Nucleus accumbens (tissue), 56 donors: ENCODE measurements at places on chromosomes 6 and 20.

- DNase-seq: no peak
These were observed 197.8 kb downstream of the HAO1 start for GRCh38 chr20:7742479-7742878.

- no peak for DNase-seq
These were observed 222.0 kb downstream of the MAFB start for GRCh38 chr20:40467067-40467466.

DNA sequence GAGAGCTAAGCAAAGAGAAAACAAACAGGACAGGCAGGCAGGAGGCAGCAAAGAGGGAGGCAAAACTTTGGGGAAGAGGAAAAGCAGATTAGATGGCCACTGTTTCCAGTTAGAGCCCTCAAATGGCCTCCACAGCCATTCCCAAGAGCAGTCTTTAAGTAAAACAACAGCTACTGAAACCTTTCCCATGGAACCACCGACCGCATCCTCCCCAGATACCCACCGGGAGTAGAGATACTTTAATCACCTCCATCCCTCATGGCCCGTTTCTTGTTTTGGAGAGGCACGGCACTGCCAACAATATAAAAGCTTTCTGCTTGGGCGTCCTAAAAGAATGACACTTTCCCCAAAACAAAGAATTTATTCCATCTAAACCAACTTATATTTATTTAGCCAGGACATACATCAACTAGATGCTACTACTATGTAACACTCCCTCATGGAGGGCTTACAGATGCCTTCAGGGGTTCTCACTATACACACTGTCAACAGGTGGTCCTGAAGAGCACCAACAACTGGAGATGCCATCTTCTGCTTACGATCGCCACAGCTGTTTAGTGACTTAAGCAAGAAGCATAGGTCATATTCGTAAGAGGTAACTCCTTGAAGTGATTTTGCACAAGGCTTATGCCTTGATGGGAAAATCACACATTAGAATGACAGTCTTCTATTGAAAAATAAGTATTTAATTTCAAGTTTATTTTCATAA lies 43.4 kb downstream of the CNKSR3 start:
- DNase-seq: no peak

DNA sequence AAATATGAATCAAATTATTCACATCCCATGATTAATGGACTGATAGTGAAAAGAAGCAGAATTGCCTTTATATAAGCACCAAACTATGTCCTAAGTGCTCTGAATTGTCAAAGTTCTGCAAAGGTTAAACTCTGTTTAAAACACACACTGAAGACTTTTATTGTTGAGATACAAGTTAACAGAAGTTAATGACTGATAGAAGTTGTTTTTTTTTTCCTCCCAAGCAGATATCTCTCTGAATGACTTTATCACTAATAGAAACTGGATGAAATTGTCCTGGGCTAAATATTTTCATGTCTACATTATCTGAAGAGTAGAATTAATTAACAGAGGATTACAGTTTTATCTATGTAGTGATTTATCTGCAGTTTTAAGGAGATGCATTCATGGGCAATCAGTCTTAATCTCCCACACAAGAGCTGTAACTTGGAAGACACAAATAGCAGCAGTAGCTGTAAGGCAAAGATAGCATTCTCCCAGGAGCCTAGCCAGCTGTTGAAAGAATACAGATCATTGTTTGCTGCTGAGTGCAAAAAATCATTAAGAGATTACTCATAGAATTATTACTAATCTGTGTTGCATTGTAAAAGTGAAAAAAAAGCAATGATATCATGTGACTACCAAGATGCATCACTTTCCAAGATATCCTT lies 49.9 kb downstream of the BMP5 start:
- DNase-seq: no peak

DNA sequence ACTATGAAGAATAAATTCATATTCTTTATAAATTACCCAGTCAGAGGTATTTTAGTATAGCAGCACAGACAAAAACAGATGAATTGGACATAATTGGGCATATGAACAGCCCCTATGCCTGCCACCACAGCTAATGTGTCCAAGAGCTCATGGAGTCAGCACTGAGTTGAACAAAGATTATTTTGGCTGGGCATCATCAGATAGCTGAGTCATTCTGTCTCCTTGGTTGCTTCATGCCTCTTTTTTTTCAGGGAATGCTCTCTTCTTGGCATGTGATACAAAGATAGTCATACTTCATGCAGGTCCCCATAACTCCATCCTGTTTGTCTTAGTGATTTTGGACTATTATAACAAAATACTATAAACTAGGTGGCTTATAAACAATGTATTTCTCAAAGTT lies 275.6 kb downstream of the TENT5A start:
- no peak for DNase-seq

GRCh38 chr6:148990403-148990802 lies 243.6 kb downstream of the UST start:
- no peak for DNase-seq

DNA sequence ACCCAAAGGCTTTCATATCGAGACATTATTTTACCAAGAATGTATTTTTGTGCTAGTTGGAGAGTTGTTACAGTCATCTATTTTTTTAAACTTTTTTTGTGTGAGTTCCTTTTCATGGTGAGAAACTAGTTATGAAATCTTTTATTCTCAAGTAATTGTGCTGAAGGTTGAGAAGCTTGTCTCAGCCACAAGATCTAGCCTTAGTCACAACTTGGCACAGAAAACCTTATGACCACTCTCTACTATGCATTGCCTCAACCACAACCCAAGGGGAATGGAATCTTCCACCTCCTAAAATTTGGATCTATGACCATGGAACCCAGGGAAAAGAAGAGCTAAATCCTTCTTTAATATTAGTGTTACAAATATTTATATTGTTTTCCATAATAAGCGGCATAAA lies 58.5 kb downstream of the HS3ST5 start:
- no peak for DNase-seq

GRCh38 chr6:129105793-129106192 lies 222.9 kb downstream of the LAMA2 start:
- no peak for DNase-seq

GRCh38 chr6:104449918-104450317 lies 409.8 kb downstream of the HACE1 start:
- DNase-seq: no peak

DNA sequence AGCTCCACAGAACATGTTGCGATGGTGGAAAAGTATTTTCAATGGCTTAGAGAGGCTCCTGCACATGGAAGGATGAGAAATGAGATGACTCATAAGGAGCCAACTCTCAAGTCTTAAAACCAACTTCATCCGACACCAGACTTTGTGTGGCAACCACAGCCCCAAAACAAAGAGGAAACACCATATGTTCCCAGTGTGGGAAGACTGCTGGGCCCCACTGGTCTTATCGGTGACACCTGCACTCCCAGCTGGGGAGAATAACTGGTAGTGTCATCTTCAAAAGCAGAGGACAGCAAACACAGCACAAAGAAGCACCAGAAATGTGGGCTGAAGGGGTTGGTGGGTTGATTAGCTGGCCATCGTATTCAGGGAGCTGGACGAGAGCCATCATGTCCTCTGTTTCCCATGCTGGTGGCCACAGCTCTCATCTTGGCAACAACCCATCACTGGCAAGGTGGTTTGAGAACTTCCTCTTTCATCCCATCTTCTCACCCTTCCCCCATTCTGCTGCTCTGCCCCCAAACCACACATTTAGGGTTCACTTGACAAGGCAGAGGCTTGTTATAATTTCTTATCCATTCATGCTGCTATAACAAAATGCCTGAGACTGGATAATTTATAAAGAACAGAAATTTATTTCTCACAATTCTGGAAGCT lies 46.0 kb upstream of the TASP1 start:
- no peak for DNase-seq

- DNase-seq: no peak
These were observed 5.0 kb downstream of the JAG1 start for GRCh38 chr20:10668677-10669368.

DNA sequence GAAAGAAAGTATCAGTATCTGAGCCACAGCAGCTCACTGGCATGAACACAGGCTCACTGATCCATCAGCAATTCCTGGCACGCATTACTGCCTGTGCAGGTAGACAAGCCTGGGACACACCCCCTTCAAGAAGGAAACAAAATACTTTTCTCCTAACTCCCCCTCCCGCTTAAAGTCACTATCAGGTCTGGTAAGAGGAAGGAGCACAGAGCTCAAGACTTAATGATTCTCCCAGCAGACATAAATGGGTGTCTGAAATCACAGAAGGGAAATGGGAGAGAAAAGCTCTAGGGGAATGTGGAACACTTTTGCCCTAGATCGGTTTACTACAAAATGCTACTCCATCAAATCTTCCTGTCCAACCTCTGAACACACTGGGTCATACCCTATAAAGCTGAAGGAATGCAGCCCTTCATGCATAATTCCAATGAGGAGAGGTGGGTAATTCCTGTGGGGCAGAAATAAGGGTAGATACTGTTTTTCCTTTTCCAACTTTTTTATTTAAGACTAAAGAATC lies at the start of gene ADGRF1:
Gene ADGRF1, minus strand, starts transcription at position 58 of the 517 bp plus-strand sequence. CDS start 13,271 bp downstream, outside the sequence.
- no peak for DNase-seq

DNA sequence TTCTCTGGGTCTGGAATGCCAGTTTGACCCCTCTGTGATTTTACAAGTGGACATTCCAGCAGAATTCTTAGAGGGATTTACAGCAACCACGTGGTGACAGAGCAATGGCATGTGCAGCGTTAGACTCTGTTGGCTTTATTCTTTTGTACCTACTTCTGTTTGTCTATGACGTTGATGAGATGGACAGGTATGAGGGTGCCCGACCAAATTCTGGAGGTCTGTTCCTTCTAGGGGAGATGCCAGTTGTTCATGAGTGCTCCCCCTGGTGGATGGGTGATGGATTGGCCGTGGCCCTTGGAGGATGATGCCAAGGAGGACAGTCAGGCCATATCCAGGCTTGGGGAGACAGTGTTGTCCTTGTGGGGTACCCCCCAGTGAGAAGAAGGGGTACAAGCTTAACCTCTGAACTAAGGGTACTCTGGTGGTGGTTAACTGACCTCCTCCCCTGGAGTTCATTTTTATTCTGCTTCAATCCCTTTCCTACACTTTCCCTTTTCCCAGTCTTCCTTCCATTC lies 198.6 kb downstream of the DTNBP1 start:
- no peak for DNase-seq

GRCh38 chr6:50655848-50656453 lies 57.4 kb upstream of the TFAP2D start:
- DNase-seq: no peak

DNA sequence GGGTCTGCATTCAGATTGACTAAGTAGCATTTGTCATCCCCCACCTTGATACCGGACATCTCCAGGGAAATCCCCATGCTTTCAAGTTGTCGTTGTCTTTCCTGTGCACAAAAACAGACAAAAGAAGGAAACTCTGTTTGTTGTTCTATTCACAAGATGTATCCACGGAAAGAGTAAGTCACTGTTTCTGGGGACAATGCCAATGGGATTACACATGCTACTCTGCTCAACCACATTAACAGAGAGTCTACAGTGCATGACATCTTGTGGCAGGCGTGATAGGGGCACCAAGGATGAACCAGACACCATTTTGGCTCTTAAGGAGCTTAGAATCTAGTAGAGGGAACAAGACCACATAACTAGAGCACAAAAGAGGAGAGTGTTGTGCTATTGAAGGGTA lies 124.4 kb upstream of the NUP153 start:
- DNase-seq: no peak

DNA sequence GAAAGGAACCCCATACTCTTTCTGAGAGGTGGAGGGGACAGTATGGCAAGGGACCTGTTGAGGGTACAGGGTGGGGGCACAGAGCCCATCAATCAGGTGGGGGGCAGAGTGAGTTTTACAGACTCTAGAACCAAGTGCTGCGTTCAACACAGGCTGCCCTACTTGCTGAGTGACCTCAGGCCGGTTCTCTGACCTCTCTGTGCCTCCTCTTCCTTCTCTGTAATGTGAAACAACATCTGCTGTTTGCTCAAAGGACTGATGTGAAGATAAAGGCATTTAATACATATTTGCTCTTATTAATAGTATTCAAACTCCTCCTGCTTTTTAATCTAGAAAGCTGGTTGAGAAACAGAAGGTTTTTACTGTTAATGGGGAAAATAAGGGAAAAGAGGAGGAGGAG lies 25.9 kb upstream of the APMAP start:
- no peak for DNase-seq

DNA sequence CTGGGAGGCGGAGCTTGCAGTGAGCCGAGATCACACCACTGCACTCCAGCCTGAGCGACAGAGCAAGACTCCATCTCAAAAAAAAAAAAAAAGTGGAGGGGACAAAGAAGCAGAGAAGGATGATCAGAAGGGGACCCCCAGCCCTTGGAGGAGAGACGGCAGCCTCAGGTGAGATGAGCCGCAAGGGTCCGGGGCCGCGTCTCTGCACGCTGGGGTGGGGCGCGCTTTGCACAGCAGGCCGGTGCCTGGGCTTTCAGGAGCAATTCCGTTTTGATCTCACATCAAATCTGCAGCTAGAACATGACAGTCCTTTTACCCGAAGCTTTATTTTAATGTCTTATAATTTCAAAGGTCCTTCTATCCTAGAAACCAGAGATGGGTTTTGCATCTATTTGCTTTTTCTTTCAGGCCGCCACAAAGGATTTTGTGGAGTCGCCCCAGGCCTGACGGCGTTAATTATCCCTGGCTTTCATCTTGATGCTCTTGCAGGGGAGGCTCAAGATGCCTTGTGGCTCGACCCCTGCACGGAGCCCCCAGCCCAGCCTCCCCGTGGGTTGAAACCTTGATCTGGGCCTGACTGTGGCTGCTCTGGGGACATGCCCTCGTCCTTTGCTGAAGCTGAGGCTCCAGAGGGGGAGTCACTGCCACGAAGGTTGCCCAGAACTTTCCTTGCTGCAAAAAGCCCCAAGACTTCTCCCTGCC lies 17.3 kb downstream of the HRH3 start:
- DNase-seq: no peak

- no peak for DNase-seq
These were observed 16.8 kb downstream of the TNFRSF21 start for GRCh38 chr6:47292944-47293343.

GRCh38 chr20:8627340-8628004 lies 441.4 kb upstream of the PLCB4 start:
- no peak for DNase-seq

- DNase-seq: no peak
These were observed at the start of gene CTSZ for GRCh38 chr20:59006864-59007664. Gene CTSZ (minus strand): TSS chr20:59007254. CDS start chr20:59007128, 126 bp downstream.

GRCh38 chr6:45118754-45119153 lies 209.4 kb upstream of the RUNX2 start:
- no peak for DNase-seq

DNA sequence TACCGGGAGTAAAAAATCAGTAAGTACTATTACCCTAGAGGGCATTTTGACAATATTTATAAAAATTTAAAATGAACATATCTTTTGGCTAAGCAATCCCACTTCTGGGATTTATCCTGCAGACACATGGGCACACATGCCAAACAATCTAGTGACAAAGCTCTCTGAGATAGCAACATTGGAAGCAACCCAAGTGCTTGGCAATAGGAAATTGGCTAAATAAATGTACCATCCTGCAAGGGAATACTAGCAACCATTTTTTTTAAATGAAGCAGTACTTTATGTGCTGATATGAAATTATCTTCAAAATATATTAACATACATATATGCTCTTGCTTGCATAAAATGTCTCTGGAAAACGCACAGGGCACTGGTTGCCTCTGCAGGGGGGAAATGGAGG lies 133.8 kb downstream of the SNX5 start:
- DNase-seq: no peak

- no peak for DNase-seq
These were observed 186.2 kb upstream of the TNFAIP3 start for GRCh38 chr6:137680705-137681346.

GRCh38 chr20:8547968-8548588 lies 416.0 kb downstream of the PLCB1 start:
- DNase-seq: no peak
